Tongue (tissue), 3 donors: ENCODE measurements at places on chromosomes 6 and 20.
A peak's percentile ranks its signal among the peaks of the same experiment; 100 is the strongest.

GRCh38 chr6:13708736-13709135 is 2.9 kb downstream of the RANBP9 start:
- no peak for DNase-seq

GRCh38 chr6:147238164-147238563 is 33.9 kb downstream of the STXBP5 start:
- DNase-seq, result no peak

- DNase-seq, result no peak
These were observed 5.6 kb upstream of the HECA start for GRCh38 chr6:139129284-139129683.

DNA sequence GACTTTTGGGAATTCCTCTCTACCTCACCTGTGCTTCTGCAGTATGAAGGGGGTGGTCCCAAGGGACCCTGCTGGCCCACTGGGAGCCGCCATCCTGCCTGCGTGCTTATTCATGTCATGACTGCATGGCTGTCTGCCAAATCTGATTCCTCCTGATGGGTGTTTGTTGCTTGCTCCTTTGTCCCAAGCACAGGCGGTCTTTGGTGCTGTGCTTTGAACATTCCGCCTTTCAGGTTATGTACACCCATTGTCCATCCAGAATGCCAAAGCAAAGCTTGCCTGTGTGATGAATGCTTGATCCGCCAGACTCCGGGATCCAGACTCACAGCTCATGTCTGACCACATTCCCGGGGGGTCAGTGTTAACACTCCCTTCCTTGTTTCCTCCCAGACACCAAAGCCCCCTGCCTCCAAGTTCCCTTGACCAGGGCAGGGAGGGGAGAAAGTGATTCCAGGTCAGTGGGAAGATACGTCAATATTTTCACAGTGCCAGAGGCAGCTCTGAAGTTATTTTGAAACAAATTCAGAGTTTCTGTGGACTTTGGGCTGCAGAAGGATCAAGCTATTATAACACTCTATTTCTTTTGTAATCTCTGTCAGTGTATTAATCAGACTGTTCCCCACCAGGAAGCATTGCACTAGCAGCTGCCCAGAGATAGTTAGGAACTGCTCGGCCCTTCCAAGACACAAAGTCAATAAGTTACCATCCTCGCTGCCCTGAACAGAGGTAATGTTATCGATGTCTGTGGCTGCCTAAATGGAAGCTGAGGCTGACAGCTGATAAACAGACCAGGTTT is 9.5 kb downstream of the DAAM2 start:
- DNase-seq, result no peak

DNA sequence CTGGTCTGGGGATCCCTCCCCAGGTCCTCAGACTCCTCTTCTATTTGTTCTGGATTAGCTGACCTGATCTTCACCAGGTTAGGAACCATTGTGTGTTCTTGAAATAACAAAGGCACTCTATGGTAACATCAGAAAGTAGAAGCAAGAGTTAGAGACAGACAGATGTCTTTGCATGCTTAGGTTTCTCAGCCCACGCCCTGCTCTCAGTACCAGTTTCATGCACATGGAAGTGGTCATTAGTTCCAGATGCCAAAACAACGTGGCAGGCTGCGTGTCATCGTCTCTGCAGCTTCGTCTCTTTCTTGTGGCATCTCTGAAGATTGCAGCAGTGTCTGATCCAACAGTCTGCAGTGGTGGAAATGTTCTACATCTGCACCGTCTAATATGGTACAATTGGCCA is 89.4 kb downstream of the PACRG start:
- DNase-seq, result no peak

GRCh38 chr20:19347943-19348456 is 135.6 kb downstream of the SLC24A3 start:
- no peak for DNase-seq

DNA sequence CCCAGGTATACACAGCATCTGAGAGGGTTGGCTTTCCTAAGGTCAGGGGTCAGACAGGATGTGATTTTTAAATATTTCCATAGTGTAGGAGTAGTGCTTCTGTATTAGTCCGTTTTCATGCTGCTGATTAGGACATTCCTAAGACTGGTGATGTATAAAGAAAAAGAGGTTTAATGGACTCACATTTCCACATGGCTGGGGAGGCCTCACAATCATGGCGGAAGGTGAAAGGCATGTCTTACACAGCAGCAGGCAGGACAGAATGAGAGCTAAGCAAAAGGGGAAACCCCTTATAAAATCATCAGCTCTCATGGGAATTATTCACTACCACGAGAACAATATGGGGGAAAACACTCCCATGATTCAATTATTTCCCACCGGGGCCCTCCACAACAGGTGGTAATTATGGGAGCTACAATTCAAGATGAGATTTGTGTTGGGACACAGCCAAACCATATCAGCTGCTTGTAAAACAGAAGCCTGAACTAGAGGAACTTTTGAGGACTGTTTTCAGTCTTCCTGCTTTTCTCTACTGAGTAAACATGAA is 91.0 kb upstream of the MEI4 start:
- peak; percentile 34 for DNase-seq

GRCh38 chr6:87669051-87669450 is 33.0 kb downstream of the AKIRIN2 start:
- no peak for DNase-seq

DNA sequence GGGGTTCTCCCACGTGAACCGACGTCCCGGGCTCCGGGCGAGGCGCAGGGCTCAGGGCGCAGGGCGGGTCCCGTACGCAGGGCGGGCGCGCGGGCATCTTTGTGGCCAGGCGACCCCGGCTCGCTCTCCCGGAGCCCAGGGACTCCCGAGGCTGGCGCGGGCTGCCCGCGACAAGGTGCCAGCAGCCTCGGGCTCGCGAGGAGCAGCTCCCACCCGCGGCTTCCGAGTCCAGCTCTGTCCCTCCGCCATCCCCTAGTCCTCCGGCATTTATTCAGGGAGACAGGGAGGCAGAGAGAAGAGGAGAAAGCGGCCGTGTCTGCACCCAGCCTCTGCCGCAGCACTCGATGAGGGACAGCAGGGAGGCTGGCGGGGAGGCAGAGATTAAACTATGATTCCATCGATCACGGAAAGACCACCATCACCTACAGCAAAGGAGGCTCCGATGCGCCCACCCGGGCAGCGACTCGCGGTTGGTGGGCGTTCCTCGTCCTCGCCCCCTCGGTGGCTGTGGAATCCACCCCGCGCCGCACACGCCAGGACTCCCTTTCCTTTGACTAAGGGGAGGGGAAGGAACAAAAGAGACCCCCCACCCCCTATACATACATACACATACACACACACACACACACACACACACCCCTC is 1.1 kb downstream of the RGS17 start:
- peak; percentile 34 for DNase-seq

DNA sequence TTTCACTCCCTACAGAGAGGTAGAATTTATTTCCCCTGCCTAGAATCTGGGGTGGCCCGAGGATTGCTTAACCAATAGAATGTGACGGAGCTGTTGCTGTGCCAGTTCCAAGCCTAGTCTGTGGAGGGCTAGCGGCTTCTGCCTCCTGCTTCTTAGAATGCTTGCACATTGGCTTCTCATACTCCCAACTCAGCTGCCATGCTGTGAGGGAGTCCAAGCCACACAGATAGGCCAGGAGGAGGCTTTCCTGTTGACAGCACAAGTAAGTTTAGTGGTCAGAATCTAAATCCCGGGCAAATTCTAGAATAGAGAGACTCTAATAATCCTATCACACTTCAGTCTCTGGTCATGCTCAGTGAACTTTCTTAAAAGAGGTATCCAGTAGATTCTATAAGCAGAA is 57.5 kb upstream of the SNRPB2 start:
- no peak for DNase-seq

DNA sequence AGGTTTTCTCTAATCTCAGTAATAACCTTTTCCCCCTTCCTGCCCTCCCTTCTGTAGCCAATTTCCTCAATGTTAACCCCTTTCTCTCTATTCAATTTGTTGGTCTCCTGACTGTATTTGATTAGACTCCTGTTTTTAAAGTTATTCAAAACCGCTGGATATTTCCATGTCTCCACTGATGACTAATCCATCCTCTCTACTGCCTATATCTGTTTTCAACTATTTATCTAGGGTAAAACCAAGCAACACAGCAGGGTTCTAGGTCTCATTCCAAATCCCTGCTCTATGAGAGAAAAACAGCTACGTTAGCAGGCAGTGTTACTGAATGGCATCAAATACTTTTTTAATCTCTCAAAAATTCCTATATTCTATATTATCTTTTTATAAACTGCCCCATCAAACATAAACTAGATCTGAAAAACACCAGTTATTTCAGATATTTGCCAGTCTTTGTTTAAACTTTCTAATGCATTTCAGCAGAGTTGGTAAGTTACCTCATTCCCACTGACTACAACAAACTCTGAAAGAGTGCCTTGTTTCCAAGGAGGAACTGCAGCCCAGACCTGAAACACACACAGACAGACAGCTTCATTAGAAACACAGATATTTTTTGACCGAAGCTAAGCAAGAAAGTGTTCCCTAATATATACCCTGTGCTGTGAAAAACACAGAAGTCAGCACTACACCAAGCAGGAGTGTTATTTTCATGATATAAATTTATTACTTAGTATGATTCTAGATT is 8.2 kb downstream of the RTN4IP1 start:
- DNase-seq, result no peak

DNA sequence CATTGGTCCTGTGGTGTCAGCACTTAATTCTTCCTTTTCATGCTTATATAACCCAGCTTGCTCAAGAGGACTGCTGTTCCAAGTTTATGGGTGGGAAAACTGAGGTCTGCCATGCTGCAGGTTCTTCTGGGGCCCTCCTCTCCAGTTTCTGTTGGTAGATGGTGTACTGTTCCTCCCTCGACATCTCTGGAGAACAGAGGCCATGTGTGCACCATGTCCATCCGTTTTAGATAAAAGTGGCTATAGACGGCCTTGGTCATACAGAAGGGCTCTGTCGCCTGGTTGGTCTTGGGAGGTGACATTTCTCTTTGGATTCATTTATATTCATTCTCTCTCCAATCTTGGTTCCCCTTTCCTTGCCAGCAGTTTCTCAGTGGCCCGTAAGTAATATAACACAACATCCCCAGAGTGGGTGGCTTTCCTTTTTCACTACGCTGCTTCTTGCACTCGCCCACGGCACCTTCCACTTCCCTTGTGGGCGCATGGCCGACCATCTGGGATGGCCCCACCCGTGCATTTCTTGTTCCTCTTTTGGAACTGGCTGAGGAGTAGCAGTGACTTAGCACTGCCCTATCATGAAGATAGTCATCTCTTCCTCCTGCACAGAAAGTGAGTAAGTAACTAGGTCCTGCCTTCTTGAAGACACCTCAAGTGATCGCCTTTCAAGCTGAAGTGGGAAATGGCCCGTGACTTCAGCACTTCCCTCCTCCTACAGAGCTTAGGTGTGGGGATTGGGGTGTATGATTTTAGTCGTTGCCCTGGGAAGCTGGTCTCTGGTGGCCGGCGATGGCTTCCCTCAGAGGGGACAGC is 94.2 kb downstream of the RREB1 start:
- DNase-seq, result no peak

GRCh38 chr6:1970151-1970561 is 275.2 kb downstream of the GMDS start:
- DNase-seq, result no peak

GRCh38 chr20:35592339-35592974 is 23.2 kb upstream of the SPAG4 start:
- peak; percentile 36 for DNase-seq

DNA sequence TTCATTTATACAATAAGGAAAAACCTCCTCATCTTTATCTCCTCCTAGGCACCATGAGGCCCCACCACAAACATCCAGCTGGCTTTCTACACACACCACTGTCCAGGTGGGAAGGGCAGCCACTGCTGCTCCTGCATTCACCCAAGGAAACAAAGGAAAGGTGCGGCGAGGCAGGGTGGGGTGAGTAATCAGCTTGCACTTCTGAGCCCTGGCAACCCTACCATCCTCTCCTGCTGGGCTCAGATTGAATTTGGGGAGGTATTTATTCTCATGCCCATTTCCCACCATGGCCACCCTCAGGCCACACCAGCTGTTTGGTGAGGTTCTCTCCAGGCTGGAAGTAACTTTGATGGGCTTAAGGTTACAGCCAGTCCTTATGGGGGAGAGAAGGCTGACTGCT is 31.2 kb upstream of the SPDEF start:
- no peak for DNase-seq

- no peak for DNase-seq
These were observed 122.2 kb downstream of the RFPL4B start for GRCh38 chr6:112469306-112469705.

DNA sequence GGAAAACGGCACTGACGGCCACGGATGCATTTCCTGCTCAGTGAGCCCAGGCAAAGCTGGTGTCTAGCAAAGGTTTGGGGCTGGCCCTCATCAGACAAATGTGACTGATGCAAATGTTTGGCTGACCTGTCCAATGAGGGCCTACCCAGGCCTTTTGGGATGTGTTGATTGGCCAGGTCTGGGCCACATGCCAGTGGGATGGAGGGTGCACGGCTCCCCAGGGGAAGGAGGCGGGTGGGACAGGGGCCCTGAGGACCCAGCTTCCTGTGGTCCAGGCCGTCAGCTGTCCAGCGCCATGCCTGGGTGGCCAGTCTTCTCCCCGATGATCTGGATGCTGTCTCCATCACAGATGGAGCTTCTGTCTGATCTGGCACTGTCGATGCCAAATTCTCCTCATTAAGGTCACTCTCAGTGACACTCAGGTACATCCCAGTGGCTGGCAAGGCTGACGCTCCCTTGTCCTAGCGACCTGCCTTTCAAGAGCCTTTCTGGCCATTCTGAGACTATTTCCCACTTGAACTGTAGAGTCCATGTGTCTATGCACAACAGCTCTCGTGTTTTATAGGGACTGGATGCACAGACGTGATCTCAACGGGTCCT is 43.0 kb downstream of the NTSR1 start:
- DNase-seq, result no peak

DNA sequence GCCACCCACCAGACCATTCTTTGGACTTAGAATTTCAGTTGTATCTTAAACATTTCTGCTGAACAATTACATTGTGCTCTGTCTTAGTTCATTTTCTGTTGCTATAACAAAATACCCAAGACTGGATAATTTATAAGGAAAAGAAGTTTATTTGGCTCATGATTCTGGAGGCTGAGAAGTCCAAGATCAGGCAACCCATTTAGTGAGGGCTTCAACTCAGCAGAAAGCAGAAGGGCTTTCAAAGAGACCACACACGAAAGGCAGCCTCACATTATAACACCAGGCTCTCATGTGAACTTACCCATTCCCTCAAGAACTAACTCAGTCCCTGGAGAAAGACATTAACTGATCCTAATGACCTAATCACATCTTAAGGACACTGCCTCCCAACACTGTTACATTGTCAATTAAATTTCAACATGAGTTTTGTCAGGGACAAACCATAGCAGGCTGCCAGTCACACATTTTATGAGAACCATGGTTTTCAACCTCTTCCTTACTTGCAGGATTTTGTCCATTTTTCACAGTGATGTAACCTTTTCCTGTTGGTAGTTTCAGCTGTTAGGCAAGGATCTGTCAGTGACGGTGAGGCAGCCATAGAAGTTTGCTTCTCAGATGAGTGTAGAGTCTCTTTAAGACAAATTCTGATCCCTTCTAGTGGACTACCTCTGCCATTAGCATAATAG is 399.6 kb upstream of the SOX4 start:
- no peak for DNase-seq
